KBM-7 (cell line): ENCODE measurements at places on chromosomes 11 and 22.

DNA sequence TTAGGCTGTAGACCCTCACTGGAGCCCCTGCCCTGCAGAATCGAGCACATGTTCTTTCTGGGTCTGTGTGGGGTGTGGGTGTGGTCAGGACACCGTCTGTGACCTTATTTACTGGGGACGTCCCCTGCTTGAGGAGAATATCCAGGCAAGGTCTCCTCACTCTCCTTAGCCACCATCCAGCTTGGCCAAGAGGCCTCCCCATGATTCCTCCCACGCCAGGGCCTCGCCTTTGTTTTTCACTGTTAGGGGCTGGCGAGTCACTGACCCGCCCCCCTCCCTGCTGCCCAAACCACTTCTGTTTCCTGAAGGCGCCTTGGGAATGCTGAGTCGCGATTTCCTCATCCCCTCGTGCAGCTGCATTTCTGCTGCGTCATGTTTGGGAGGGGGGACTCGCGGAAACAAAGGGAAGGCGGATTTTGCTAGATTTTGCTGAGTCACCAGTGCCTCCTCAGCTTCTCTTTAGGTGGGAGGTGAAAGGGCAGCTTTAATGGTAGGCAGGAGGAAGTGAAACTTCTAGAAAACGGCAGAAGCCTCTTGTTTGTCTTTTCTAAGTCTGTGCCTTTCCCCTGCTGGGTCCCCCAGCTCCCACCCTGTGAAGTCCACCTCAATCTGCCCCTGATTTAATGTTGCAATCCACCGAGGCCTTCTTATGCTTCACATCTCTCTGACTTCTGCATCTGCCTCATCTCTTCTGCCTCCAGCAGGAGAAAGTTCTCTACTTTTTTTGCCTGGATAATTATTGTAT lies 4.0 kb upstream of the HMOX1 start:
- peak; percentile 99 for DNase-seq

- no peak for DNase-seq
Measured at GRCh38 chr11:2590131-2590964, 109.4 kb downstream of the KCNQ1OT1 start.

DNA sequence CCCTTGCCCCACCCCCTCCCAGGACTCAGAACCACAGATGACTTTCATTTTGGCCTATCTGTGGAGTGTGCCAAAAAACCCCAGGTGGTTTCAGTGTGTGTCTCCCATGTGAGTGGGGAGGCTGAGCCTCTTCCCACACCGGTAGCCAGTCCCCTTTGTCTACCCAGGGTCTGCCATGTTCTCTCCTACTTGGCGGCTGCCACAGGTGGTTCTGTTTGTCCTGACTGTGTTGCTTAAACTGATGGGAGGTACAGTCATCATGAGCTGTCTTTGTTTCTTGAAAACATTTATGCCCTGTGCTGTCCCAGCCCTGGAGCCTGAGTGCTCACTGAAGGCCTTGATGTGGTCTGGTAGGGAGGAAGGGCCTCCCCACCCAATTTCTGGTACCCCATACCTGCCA lies 39.7 kb upstream of the SUSD2 start:
- DNase-seq = no peak

DNA sequence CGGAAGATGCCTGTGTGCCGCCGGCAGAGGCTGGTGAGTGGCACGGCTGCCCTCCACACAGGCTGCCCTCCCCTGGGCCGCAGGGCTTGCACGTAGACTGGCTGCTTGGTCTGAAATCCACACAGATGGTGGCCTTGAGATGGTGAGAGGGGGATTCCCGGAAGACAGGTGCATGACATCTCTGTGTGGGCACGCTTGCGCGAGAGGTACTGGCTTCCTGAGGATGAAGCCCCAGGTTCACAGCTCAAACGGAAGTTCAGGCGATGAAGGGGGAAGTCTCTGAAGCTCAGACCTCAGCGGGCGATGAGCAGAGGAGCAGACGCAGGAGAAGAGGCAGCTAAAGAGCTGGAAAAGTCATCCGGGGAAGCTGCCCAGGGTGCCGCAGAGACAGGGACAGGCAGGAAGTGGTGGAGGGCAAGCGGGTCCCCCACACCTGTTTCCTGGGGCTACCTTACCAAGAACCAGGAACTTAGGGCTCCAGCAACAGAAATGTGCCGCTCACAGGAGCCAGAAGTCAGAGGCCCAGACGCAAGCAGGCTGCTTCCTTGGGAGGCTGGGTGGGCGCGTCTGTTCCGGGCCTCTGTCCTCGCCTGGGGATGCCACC lies 7.2 kb downstream of the CRELD2 start:
- peak; percentile 84 for DNase-seq

GRCh38 chr11:125593114-125593820 lies 615 bp downstream of the STT3A start:
- peak; percentile 39 for DNase-seq

DNA sequence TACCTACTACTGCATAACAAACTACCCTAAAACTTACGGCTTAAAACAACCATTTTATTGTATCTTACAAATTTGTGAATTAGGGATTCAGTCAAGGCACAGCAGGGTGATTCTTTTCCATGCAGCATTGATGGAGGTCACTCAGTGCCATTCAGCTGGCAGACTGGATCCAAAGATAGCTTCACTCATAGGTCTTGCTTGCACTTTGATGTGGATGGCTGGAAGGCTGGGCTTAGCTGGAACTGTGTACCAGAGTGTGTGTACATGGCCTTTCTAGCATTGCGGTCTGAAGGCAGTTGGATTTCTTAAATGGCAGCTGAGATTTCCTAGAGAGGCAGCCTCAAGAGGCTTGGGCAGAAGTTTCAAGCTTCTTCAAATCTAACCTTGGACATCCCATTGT lies 25.0 kb downstream of the YAP1 start:
- DNase-seq = no peak

DNA sequence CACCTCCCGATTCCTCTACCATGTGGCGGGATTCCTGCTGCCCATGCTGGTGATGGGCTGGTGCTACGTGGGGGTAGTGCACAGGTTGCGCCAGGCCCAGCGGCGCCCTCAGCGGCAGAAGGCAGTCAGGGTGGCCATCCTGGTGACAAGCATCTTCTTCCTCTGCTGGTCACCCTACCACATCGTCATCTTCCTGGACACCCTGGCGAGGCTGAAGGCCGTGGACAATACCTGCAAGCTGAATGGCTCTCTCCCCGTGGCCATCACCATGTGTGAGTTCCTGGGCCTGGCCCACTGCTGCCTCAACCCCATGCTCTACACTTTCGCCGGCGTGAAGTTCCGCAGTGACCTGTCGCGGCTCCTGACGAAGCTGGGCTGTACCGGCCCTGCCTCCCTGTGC lies 10.5 kb downstream of the CXCR5 start:
- DNase-seq = no peak
